Activated CD8-positive, alpha-beta memory T cell treated with anti-CD3 and anti-CD28 coated beads for 48 hours (primary cell): ENCODE measurements at places on chromosomes 5 and 9.

- DNase-seq, result no peak
Measured at GRCh38 chr9:93324191-93324834, 127.2 kb upstream of the FAM120A start.

- no peak for DNase-seq
Measured at GRCh38 chr9:2837915-2838314, 6.0 kb downstream of the PUM3 start.

DNA sequence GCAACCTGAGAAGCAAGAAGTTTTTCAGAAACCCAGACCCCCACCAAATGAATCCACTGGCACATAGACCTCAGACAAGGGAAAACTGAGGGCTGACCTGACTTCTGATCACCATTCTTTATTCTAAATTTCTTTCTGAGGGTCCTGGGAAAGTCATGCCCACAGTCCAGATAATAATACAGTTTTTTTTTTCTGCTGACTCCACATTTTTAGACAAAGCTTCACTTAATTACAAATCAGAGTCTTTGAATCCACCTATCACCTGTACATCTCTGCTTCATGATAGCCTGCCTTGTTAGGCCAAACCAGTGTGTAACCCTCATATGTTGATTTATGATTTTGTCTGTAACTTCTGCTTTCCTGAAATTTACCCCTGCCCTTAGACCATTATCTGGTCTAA lies 103.6 kb downstream of the PSAT1 start:
- no peak for DNase-seq

DNA sequence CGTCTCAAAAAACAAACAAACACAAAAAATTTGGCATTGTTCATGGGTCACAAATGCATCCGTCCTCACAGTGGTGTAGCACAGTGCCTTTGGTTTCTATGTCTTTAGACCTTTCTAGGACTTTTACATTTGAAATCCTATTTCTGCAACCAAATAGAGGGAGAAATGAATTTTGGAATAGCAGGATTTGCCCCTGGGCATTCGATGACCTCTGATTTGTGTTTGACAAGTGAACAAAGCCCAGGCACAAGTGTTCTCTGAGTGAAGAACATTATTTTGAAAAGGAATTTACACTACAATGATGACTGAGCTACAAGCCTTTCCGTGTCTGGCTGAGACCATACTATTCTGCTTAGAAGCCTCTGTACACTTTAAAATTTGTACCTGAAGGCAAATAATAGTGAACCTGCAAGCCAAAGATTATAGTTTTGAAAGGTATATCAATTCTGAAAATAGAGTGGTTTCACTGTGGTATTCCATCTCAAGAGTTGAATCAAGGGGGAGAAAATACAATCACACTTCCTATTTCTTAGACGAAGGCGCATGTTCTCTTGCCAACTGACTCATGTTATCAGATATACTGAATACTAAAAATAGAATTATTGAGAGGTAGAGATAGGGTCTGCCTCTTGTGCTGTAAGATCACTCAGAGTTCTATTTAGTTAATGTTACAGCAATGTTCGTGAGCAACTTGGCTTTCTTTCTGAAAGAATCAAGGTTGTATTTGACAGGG lies 297.6 kb downstream of the KDM4C start:
- DNase-seq, result no peak

GRCh38 chr9:87068177-87068840 lies 121.0 kb upstream of the GAS1 start:
- no peak for DNase-seq

DNA sequence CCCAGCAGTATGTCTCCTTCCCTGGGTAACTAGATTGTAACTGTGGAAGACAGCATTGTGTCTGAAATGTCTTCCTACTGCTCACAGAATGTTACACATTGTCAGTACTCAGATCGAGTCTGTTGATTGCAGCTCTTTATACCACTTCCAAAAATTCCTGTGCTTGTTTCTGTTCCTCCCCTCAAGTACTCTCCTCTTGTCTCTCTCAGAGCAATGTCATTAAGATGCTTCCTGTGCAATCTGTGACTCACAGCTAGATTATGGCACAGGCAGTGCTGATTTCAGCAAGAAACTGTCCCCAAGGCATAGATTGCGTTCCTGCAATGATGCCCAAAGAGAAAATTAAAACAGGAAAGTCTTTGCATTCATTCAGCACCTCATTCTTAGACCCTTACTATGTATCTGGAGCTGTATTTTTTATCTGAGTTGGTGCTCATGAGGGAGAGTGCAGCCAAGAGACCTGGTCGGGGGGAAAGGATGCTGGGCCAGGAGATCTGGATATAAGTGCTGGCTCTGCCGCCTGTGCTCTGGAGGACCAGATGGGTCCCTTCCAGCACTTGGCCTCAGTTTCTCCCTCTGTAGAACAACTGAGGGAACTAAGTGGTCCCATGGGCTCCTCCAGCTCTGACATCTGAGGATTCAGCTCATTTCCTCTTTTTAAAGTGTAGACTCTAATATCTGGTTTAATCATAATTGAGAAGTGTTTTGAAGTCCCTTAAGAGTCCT lies 40.8 kb upstream of the GNPDA1 start:
- DNase-seq, result no peak

- no peak for DNase-seq
Measured at GRCh38 chr5:115838885-115839518, 2.4 kb downstream of the ATG12 start.

DNA sequence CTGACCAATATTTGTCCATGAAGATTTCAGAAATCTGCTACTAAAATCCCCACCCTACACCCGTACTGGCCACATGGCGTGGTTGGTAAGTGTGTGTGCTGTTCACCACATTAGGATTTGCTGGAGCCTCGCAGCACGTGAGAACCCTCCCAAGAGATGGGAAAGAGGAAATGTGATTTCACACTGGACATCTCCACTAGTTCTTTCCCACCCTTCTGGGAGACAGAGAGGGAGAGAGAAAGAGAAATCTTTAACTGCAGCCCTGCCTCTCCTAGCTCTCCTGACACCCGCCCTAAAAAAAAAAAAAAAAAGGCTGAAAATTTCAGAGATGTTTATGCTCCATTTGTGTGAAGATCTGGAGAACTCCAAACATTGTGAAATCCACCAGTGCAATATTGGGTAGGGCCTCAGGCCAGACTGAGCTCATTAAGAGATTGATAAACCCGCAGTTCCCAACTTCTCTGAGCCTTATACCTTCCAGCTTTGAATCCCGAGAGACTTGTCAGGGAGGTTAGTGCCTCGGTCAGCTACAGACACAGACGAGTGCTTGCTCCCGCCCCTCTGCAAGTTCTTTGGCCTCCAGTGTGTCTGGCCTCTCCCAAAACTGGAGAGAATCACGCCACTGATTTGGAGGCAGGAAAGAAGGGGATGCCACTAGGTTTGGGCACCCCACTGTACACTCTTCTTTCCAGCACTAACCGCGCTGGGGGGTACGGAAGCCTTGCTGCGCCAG lies 1.9 kb downstream of the SPRY4 start:
- no peak for DNase-seq

DNA sequence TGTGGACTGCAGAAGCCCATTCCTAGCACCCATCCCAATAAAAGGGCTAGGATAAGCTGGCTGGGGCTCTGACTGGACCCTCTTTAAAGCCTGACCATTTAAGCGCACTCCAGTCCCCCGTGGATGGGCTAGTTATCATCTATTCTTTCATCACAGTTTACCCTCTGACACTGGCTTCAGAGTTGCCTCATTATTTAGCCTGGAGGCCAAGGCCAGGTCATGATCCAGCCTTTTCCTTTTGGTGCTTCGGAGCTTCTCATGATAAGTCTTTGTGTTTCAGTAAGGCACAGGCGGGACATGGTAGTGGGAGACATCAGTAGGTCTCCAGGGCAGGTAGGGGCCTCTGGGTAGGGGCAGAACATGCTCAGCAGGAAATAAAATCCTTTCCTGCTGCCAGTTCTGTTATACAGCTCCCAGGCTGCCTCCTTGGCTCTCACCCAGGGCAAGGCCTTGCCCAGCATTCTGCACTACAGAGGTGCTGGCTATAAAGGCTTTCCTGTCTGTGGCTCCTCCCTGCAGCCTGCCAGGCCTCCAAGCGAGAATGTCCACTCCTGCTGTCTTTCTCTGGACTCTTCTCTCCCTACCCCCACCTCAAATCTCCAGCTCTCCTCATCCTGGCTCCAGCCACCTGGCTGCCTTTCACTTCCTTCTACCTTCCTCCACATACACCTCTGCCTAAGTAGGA lies 128.8 kb downstream of the FSTL4 start:
- no peak for DNase-seq
